AG10803 (cell line): ENCODE measurements at places on chromosomes 6 and 20.

- peak; percentile 22 for DNase-seq
Observed at GRCh38 chr6:101537753-101538316, 144.3 kb downstream of the GRIK2 start.

DNA sequence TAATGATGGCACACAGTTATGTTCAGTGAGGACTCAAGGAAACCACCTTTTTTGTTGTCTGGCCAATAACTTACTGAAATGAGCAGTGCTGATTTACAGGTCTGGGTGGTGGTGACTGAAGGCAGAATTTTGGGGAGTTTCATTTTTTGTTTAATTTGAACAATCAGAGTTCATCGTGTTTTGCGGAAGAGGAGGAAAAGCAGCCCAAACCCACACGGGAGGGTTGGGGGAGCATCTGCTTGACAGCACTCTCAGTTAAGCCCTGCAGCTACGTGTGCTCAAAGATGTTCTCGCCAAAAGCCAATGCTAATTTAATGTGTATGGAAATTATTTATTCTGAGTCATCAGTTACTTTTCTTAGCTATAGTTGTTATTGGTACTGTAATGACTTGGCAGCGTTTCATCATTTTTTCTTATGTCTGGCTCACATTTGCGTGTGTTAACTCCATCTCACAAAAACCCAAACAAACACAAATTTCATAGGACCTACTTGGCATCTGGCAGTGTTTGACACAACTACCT is 89.2 kb downstream of the UST start:
- peak; percentile 98 for DNase-seq

GRCh38 chr6:76221525-76221924 is 149.1 kb upstream of the IMPG1 start:
- no peak for DNase-seq

- DNase-seq: peak; percentile 91
Observed at GRCh38 chr6:140480852-140481251, 1106.4 kb upstream of the CITED2 start.

DNA sequence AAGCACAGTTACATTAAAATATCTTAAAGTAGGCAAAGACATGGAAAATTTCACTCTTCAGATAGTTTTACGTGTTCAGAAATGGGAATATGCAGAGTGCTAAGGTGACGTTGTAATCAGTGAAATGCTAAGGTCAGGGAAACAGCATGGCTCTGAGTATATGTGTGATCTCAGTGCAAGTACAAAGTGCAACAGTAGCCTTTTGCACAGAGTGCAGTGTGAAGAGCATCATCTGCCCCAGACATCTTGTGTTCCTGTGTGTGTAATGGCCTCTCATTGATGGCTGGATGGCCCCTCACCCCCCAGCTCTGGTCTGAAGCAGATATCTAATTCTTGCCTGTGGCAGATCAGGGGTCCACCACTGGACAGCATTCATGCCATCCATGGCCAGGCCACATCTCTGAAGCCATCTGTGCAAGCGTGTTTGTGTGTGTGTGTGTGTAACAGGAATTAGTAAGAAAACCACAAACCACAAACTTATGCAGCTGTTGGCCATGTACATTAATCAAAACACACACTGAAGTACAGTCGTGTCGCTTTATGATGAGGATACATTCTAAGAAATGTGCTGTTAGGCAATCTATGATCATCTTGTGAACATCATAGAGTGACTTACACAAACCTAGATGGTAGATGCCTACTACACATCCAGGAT is 165.1 kb downstream of the RALGAPA2 start:
- DNase-seq: peak; percentile 65

DNA sequence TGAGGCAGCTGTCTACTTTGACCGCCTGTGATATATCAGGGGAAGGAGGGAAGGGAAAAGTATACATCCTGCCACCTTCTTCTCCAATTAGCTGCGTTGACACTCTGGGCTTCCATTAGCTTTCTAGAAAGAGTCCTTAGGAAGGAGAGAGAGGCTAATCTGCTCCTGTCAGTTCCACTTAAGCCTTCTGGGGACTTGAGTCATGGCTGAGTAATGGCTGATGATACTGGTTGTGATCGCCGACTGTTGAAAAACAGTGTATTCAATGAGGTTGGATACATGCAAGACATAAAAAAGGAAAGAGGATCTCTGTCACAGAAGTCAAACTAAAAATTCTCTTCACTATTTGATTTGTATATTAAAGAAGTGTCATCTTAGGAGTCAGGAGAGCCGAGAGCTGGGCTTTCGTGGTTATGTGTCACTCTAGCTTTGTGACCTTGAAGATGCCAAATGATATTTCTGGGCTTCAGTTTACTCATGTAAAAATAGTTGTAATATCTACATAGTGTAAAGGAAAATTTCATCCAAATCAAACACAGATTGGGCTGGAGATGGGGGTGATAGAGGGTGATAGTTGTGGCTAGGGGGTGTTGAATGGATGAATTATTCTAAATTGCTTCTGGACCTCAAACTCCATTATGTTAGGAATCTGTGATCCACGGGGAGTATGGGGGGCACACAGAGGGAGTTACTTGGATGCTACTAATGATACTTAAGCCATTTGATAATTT is 189.0 kb downstream of the UST start:
- peak; percentile 46 for DNase-seq

- DNase-seq: peak; percentile 28
Observed at GRCh38 chr20:58128635-58129625, 99.5 kb downstream of the ANKRD60 start.

DNA sequence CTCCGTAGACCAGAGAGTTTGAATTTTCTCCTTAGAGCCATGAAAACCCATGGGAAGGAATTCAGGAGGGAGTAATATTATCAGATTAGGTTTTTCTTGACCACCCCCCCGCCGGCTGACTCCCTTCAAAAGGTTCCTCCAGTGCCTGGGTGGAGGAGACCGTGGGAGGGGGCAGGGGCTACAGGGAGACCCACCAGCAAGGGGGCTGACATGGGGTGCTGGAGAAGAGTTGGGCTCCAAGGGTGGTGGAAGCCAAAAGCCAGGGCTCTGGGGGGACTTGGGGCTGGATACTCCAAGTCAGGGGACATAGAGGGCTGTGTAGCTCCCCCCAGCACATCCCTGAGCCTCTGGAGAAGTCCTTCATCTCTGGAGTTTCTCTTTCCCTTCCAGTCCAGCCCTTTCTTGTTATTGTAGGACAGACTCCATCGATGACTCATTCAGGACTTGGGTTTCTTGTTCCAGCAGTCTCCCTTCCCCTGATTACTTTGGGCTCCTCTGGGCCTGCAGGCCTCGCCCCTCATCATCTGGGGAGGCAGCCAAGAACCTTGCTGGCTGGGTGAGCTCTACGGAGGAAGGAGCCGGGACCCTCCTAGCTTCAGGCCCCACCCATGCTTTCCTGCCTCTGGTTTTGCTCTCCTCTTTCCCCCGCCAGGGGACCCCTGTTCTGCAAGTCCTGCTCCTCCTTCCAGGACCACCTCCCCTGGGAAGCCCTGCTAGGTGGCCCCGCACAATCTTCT is 10.5 kb upstream of the KIAA1755 start:
- peak; percentile 89 for DNase-seq

GRCh38 chr6:138486249-138487101 is 12.8 kb downstream of the NHSL1 start:
- DNase-seq: no peak

GRCh38 chr20:31260326-31260932 is 3.0 kb downstream of the DEFB115 start:
- no peak for DNase-seq

GRCh38 chr6:53461041-53461656 is 83.8 kb downstream of the GCLC start:
- DNase-seq: peak; percentile 21
